Cerebellum (tissue), 4 donors: ENCODE measurements at places on chromosomes 7 and 10. TPM values are rescaled to one million over a fixed set of nuclear protein-coding genes. Genes with fewer than 3 reads are reported as not detected.

Gene GHRHR
- 4.3 TPM for total RNA-seq

Gene OAT
- 73.3 TPM for total RNA-seq

Gene LIPF
- 0.27 TPM for total RNA-seq

Gene PLAC9
- total RNA-seq, result 6.3 TPM

Gene ETV1
- 44.5 TPM for total RNA-seq

Gene POMZP3
- 4.3 TPM for total RNA-seq

Gene HOXA5
- total RNA-seq, result not detected

Gene LRRD1
- 1.7 TPM for total RNA-seq

Gene LOXL4
- total RNA-seq, result 0.27 TPM

Gene CPA2
- not detected for total RNA-seq

Gene BBS9
- 68.3 TPM for total RNA-seq

Gene ARHGAP19
- total RNA-seq, result 14.1 TPM

Gene KBTBD2
- 66.1 TPM for total RNA-seq
